Foreskin keratinocyte (primary cell): ENCODE measurements at places on chromosomes 4 and X. TPM values are rescaled to one million over a fixed set of nuclear protein-coding genes. Genes with fewer than 3 reads are reported as not detected.
A peak's percentile ranks its signal among the peaks of the same experiment; 100 is the strongest.

Gene ANK2
- 0.60 and 1.2 TPM in 2 replicates for total RNA-seq

Gene ATOH1
- total RNA-seq = not detected in 2 replicates

Gene DKK2
- 0.32 and 0.54 TPM in 2 replicates for total RNA-seq

Gene GLRB
- total RNA-seq = 1.1 and 1.2 TPM in 2 replicates

Gene NLRP2B
- total RNA-seq = not detected in 2 replicates

Gene EDA2R
- 1.7 and 2.9 TPM in 2 replicates for total RNA-seq

Gene FRG1
- total RNA-seq = 44.6 and 44.7 TPM in 2 replicates

Gene CXCL6
- 0.82 and 0.85 TPM in 2 replicates for total RNA-seq

Gene ZFP42
- 11.2 and 19.4 TPM in 2 replicates for total RNA-seq

Gene STAG2
- total RNA-seq = 46.6 and 46.7 TPM in 2 replicates

Gene FREM3
- not detected in 2 replicates for total RNA-seq

- DNase-seq = no peak
Measured at GRCh38 chrX:108573136-108573535, 133.5 kb downstream of the COL4A5 start.

GRCh38 chrX:17525762-17526555, 151.0 kb downstream of the NHS start:
- DNase-seq = no peak

- DNase-seq = peak; percentile 69
Measured at GRCh38 chr4:65046192-65047133, 623.8 kb downstream of the EPHA5 start.

GRCh38 chr4:182880387-182881356, 36.5 kb downstream of the DCTD start:
- no peak for DNase-seq

- DNase-seq = no peak
Measured at GRCh38 chr4:134465417-134465816, 263.8 kb upstream of the PABPC4L start.

- no peak for DNase-seq
Measured at GRCh38 chr4:126727461-126727860, 905.3 kb upstream of the INTU start.

DNA sequence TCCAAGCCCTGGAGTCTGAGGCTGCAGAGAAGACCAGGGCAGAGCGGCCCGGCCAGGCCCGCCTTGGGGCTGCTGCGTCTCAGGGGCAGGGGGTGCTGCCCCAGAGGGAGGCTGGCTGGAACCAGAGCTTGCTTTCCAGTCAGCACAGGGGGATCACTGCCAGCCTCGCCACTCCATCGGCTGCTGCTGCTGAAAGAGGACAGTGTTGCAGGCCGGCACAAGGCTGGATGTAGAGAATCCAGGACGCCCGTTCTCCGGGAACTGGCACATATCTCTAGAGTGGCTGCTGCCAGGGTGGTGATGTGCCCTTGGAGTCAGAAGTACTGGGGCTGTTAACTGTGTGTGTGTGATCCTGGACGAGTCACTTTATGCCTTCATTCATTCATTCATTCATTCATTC, 31.9 kb upstream of the SORCS2 start:
- DNase-seq = no peak

DNA sequence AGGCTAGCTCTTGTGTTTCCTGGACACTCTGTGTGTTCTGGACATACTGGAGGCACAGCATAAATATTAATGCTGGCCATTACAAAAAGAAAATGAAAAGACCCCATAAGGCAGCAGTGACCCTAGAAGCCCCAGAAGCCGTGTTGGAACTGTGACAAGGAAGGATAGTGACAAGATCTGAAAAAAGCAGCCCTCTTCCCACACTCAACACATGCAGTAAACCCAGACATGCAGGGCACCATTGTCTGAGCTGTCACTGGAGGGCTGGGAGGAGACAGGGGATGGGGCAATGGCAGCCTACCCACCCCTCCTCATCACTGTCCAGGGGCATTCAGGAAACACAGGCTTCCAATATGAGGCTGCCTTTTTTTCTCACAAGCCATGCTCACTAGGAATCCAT, 6.5 kb downstream of the TRIM2 start:
- DNase-seq = no peak

- DNase-seq = no peak
Measured at GRCh38 chrX:47166126-47166525, 21.1 kb downstream of the RBM10 start.

DNA sequence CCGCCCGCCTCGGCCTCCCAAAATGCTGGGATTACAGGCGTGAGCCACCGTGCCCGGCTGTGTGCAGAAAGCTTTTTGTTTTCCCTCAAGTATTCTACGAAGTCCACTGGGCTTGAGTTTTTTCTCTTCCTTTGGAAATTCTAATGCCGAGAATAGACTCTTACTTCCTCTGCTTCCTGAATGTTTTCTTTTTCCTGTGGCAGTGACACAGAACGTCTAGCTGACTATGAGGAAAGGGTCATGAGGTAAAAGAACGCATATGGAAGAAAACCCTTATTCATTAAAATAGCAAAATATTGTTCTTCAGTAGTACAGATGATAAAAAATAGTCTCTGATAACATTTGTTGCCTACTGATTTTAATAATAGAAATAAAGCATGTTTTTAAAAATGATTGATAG, 4.9 kb upstream of the SLC25A4 start:
- no peak for DNase-seq

GRCh38 chr4:13555325-13555724, 11.0 kb upstream of the NKX3-2 start:
- DNase-seq = no peak

- no peak for DNase-seq
Measured at GRCh38 chr4:76074993-76075600, 588 bp downstream of the ART3 start.

GRCh38 chr4:120939693-120940092, 17.2 kb upstream of the PRDM5 start:
- no peak for DNase-seq

DNA sequence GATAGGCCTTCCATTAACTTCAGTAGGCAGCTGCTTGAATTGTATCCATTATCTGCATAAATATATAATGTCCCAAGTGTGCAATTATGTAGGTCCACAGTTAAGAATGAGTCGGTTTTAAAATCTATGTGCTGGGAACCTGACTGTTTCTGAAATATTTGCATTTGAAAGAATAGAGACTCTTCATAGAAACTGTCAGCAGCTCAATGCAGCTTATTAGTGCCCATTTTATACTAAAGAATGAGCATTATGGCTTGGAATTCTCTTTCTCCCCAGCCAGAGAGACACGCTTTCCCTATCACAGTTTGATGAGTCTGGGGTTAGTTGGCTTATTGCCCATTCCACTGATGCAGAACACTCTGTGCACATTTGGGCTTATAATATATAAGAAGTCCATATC, 202.0 kb upstream of the PCDH7 start:
- no peak for DNase-seq

- no peak for DNase-seq
Measured at GRCh38 chr4:75180217-75180616, 247.3 kb downstream of the PARM1 start.

DNA sequence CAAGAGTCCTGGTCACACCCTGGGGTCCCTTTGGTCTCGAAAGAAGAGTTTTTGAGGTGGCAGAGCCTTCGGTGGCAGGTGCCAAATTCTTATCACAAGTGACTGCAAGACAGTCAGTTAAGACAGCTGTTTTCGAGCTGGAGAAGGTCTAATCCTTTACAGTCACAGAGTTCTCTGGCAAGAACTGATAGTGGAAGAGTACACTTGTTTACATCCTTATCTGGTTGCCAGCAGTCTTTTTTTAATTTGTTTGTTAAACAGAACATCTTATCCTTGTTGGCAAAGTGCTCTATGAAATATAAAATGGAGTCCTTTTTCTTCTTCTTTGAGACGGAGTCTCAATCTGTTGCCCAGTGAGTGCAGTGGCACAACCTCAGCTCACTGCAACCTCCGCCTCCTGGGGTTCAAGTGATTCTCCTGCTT, 50.4 kb upstream of the ELOVL6 start:
- no peak for DNase-seq

DNA sequence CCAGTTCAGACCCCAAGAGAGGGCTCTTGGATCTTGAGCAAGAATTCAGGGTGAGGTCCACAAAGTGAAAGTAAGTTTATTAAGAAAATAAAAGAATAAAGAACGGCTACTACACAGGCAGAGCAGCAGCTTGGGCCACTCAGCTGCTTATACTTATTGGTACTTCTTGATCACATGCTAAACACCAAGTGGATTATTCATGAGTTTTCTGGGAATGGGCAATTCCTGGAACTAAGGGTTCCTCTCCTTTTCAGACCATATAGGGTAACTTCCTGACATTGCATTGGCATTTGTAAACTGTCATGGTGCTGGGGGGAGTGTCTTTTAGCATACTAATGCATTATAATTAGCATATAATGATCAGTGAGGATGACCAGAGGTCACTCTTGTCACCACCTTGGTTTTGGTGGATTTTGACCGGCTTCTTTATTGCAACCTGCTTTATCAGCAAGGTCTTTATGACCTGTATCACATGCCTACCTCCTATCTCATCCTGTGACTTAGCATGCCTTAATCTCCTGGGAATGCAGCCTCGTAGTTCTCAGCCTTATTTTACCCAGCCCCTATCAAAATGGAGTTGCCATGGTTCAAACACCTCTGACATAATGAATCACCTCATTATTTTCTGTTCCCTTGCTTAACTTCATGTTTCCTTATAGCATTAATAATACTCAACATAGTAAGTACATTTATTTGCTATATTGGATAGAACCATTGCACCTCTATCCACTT, 476.3 kb downstream of the DTHD1 start:
- DNase-seq = peak; percentile 9

- DNase-seq = no peak
Measured at GRCh38 chr4:183926950-183927349, 21.8 kb downstream of the STOX2 start.

DNA sequence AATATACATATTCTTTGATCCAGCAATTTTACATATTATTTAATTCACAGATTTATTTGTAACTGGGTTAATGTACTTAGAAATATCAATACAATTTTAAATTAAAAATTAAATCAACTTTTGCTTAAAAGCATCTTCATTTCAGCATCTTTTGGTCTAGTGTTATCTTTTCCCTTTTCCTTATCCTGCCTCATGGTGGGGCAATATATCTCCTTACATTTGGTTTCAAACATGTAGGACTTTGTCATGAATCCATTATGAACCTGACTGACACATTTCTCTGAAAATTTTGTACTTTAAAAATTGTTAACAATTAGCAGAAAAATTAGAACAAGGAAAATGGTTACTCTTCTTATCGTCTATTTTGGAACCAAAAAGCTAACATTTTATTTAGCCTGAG, 42.8 kb upstream of the ANK2 start:
- no peak for DNase-seq

- DNase-seq = no peak
Measured at GRCh38 chr4:134935320-134935719, 733.7 kb upstream of the PABPC4L start.

GRCh38 chrX:84186603-84187532, 1.1 kb downstream of the RPS6KA6 start:
- DNase-seq = no peak
